ENCODE measurements at places on chromosomes 3 and 15.

DNA sequence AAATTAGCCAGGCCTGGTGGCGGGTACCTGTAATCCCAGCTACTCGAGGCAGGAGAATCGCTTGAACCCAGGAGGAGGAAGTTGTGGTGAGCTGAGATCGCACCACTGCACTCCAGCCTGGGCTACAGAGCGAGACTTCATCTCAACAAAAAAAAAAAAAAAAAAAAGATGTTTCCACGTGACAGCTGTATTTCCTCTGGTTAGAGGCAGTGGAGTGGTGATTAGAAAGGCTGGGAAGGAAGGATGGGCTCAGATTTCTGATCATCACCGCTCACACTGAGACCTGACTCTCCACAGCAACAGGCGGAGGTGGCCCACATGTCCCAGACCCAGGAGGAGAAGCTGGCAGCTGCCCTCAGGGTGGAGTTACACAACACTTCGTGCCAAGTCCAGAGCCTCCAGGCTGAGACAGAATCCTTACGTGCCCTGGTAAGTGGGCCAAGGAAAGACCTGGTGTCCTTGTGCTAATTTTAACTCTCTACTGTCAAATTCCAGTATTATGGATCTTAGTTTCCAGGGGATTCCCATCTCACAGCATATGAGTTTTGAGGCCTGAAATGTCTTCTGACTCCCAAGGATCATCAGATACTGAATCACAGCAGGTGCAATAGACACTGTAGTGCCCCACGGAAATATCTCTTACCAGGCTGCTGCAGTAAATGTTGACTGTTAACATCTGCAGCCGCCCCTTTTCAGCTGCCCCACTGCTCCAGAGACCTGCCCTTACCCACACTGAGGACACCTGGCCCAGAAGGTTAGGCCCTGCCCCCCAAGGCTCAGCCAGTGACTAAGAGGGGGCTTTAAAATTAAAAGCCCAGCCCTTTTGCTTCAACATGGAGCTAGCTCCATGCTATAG is 66.9 kb downstream of the BFSP2 start:
- DNase-seq: no peak

DNA sequence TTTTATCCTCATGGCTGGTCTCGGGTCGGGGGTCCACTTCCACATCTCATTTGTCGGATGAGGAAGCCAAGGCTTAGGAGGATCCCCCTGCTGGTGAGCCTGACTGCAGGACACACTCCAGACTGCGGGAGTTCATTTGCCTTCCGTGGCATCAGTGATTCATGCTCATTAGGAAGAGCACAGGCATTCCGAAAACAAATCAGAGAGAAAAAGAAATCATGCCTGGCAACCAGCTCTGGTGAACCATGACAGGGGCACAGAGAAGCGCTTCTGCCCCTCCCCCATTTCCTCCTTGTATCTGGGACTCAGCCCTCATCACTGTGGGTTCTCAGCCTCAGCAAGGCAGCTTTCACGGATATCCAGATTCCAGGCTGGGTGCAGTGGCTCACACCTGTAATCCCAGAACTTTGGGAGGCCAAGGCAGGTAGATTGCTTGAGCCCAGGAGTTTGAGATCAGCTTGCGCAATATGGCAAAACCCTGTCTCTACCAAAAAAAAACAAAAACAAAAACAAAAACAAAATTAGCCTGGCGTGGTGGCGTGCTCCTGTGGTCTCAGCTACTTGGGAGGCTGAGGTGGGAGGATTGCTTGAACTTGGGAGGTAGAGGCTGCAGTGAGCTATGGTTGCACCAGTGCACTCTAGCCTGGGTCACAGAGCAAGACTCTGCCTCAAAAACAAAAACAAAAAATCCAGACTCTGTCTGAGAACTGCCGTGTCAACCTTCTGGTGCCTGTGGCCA is 28.4 kb downstream of the IRAK2 start:
- no peak for DNase-seq

DNA sequence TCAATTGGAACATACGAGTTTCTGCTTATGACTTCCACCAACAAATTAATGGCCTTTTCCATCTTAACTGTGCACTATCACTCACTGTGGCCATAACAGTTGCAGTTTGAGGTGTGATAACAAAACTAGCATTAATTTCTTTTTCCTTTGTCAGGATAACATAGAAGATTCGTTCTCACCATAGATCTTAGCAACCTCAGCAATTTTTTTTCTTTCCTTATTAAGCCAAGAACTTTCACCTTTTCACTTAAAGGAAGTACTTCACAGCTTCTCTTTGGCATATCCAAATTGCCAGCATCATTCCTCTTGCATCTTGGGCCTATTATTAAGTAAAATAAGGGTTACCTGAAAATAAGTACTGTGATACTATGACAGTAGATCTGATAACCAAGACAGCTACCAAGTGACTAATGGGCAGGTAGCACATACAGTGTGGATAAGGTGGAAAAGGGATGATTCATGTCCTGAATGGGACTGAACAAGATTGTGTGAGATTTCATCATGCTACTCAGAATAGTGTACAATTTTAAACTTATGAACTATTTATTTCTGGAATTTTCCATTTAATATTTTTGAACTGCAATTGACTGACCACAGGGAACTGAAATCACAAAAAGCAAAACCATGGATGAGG is 46.6 kb downstream of the CEP70 start:
- DNase-seq: no peak

- DNase-seq: no peak
Measured at GRCh38 chr3:177731644-177732268, 534.5 kb upstream of the TBL1XR1 start.

GRCh38 chr3:32375596-32375930 is 16.1 kb upstream of the CMTM7 start:
- no peak for DNase-seq

GRCh38 chr3:179146911-179147513 is 1.1 kb upstream of the PIK3CA start:
- DNase-seq: no peak

GRCh38 chr3:76402926-76403325 is 617.6 kb upstream of the ZNF717 start:
- no peak for DNase-seq

GRCh38 chr3:138082085-138082991 is 33.1 kb downstream of the DZIP1L start:
- no peak for DNase-seq

DNA sequence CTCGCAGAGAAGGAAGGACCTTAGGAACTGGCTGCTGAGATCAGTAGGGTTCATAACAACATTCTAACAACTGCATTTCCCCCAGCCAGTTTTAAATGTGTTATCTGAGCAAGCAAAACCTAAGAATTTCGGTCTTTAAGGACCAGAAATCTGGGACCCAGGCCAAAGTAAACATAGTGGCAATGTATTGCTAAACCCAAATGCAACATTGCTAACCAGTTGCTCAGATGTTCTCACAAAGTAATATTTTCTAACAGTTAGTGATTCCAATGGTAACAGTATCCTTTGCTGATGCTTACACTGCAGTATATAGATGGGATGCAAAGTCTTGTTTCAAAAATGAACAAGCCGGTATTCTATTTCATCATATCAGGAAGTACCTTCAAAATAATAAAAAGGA is 254.3 kb downstream of the RYR3 start:
- no peak for DNase-seq

GRCh38 chr3:84042399-84043106 is 916.2 kb upstream of the CADM2 start:
- DNase-seq: no peak

DNA sequence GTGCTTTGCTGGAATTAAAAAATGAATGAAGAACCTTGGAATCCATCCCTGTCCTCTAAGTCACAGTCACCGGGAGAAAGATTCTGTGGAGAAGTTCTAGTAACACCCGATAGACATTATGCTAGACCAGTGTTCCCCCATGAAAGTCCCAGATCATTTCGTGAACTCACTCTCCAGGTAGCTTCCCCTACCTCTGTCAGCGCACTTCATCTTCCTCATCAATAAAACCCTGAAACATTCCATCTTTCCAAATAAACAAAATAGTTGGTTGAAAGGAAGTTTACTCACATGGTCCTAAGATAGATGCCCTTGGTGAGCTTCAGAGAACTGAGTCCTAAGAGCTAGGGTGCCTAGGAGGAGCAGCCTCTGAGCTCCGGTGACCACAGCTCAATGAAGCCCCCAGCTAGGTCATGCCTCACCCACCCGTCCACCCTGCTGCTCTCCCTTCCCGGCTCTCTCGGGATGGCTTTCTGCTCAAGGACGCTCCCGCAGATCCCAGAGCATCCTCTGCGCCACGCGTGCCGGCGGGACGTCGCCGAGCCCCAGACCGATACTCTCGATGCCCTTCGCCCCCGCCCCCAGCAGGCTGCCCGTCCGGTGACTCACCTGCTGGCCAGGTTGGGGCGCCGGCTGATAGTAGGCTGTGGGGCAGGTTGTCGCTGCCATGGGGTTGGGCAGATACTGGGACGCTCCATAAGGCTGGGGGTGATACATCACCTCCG is 776 bp downstream of the VGLL3 start:
- DNase-seq: no peak
